ENCODE measurements at places on chromosomes 16 and 17. TPM values are rescaled to one million over a fixed set of nuclear protein-coding genes. Genes with fewer than 3 reads are reported as not detected.

The CCDC144A gene
- total RNA-seq: 13.7 TPM

The FBXL16 gene
- 7.4 TPM for total RNA-seq

GRCh38 chr16:29126057-29126494, 141.2 kb downstream of the LAT start:
- no peak overlapping the region for H3K4me3 ChIP-seq
- peaks cover 9% of the 10 kb centered on the region for H3K36me3 ChIP-seq
- no peak overlapping the region for H3K27ac ChIP-seq
- DNase-seq: no peak
- H3K27me3 ChIP-seq: no peaks in the 10 kb centered on the region
- peaks cover 12% of the 10 kb centered on the region for H3K4me1 ChIP-seq

The MAPK8IP3 gene
- total RNA-seq: 53.3 TPM

The KRT15 gene
- 0.22 TPM for total RNA-seq

DNA sequence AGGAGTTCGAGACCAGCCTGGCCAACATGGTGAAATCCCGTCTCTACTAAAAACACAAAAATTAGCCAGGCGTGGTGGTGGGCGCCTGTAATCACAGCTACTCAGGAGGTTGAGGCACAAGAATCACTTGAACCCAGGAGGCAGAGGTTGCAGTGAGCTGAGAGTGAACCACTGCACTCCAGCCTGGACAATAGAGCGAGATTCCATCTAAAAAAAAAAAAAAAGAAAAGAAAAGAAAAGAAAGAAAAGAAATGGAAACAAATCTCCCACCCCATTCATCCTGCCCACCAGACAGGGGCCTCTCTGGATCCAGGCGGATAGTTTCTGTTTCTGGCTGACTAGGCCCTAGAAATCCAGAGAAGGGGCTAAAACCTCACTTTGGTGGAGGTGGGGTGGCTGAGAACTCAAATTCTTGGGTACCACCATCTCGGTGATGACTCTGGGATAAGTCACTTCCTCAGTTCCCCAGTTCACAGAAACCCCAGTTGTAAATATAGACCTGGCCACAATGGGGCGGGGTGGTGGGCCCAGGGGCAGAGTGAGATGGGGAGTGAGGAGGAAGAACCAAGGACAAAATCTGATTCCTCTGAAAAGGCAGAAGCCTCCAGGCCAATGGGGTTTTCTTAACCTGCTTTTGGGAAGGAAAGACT, 22.2 kb downstream of the SOCS1 start:
- no peak overlapping the region for H3K27ac ChIP-seq
- DNase-seq: no peak
- peaks cover 4% of the 10 kb centered on the region for H3K36me3 ChIP-seq
- peaks cover 9% of the 10 kb centered on the region for H3K4me1 ChIP-seq

The GINS2 gene
- total RNA-seq: 8.9 TPM

DNA sequence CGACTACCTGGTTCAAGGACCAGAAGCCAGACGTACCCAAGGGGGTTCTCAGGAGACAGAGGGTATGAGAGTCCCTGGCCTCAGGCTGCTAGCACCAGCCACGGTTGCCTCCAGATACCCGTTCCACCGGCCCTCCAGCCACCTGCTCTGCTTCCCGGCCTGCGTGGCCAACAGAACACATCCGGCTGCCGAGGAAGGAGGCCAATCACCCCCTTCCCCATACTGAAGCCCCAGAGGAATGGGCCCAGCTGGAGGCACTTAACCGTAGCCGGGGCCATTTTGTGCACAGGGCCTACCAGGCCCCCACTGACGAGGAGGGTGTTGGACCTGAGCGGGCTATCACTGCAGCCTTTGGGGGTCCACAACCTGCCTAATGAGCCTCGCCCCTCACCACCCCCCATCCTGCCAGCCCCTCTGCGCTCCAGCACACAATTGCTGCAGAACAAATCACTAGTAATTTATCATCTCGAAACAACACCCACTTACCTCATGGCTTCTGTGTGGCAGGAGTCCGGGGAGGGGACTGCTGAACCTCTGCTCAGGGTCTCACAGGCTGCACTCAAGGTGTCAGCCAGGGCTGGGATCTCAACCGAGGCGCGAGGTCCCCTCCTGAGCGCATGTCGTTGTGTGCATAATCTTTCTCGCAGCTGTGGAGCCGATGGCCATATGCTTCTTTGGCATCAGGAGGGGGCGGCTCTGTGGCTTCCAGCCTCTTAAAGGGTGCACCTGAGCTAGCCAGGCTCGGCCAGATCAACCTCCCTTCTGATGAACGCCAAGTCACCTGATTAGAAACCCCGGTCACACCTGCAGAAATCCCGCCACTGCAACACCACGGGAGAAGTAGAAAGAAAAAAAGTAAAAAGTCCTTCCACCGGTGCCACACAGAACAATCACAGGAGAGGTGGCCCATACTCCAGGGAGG, 10.1 kb upstream of the KREMEN2 start:
- no peak for DNase-seq
- H3K4me3 ChIP-seq: no peak overlapping the region
- peaks cover 7% of the 10 kb centered on the region for H3K27me3 ChIP-seq
- no peak overlapping the region for H3K27ac ChIP-seq

DNA sequence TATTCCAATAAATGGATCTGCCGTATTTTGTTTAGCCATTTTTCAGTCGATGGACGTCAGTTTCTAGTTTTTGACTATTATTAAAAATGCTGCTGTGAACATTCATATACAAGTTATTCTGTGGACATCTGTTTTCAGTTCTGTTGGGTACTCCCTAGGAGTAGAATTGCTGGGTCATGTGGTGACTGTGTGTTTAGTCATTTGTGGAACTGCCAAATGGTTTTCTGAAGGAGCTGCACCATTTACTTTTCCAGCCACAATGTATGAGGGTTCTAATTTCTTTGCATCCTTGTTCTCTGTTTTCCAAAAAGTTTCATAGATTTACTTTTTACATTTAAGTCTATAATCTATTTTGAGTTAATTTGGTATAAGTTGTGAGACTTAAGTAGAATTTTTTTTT, 29.5 kb downstream of the CYLD start:
- H3K4me1 ChIP-seq: no peaks in the 10 kb centered on the region
- H3K27ac ChIP-seq: no peak overlapping the region
- H3K4me3 ChIP-seq: no peak overlapping the region
- no peak for DNase-seq

GRCh38 chr17:82751571-82752370, at the start of gene TBCD:
Gene TBCD (plus strand): TSS chr17:82752065. CDS start chr17:82752194, 129 bp downstream.
- DNase-seq: peak; percentile 91
- no peaks in the 10 kb centered on the region for H3K27me3 ChIP-seq
- H3K36me3 ChIP-seq: peaks cover 20% of the 10 kb centered on the region
- H3K4me3 ChIP-seq: peak within 1 kb of the TSS; percentile 66
- peaks cover 27% of the 10 kb centered on the region for H3K4me1 ChIP-seq

The PHOSPHO1 gene
- 12.2 TPM for total RNA-seq

The GAS7 gene
- total RNA-seq: 51.8 TPM

GRCh38 chr16:87431926-87432325, 39.8 kb downstream of the MAP1LC3B start:
- H3K4me3 ChIP-seq: no peak overlapping the region
- H3K27ac ChIP-seq: no peak overlapping the region
- H3K36me3 ChIP-seq: peaks cover 40% of the 10 kb centered on the region
- H3K4me1 ChIP-seq: peaks cover 22% of the 10 kb centered on the region
- DNase-seq: no peak
- no peaks in the 10 kb centered on the region for H3K27me3 ChIP-seq

The TAT gene
- 0.10 TPM for total RNA-seq

DNA sequence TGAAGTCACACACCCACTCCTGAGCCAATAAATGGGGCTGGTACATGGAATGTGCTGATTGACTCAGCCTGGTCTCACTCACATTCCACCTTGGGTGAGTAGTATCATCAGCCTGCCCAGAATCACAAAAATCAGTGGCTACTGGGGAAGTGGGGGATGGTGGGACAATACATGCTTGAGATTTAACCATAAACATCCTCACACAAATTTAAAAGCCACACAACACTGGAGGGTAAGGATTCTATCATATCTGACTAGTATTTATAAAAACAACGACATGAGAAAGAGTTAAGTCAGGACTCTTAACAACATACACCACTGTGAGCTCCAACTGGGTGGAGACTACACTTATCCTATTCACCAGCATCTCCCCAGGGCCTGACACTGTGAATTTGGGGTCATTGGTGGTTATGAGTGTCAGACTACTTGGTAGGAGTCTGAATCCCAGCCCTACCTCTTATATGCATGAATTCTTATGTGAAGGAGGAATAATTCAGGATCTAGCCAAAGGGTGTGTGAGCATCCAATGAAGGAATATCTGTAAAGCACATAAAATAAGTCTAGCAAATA, 26.0 kb upstream of the IRX6 start:
- DNase-seq: no peak
- H3K4me1 ChIP-seq: peaks cover 4% of the 10 kb centered on the region
- H3K4me3 ChIP-seq: no peak overlapping the region
- no peak overlapping the region for H3K27ac ChIP-seq
- H3K36me3 ChIP-seq: no peaks in the 10 kb centered on the region

The GH1 gene
- not detected for total RNA-seq

GRCh38 chr17:43549496-43549895, 3.4 kb upstream of the ETV4 start:
- H3K27me3 ChIP-seq: peaks cover 24% of the 10 kb centered on the region
- no peaks in the 10 kb centered on the region for H3K36me3 ChIP-seq
- peaks cover 29% of the 10 kb centered on the region for H3K4me1 ChIP-seq
- no peak overlapping the region for H3K27ac ChIP-seq

GRCh38 chr16:73015612-73016487, 32.1 kb downstream of the ZFHX3 start:
- peaks cover 18% of the 10 kb centered on the region for H3K4me1 ChIP-seq
- no peak overlapping the region for H3K4me3 ChIP-seq
- DNase-seq: no peak
